ENCODE measurements at places on chromosomes 3 and 15. TPM values are rescaled to one million over a fixed set of nuclear protein-coding genes. Genes with fewer than 3 reads are reported as not detected.

DNA sequence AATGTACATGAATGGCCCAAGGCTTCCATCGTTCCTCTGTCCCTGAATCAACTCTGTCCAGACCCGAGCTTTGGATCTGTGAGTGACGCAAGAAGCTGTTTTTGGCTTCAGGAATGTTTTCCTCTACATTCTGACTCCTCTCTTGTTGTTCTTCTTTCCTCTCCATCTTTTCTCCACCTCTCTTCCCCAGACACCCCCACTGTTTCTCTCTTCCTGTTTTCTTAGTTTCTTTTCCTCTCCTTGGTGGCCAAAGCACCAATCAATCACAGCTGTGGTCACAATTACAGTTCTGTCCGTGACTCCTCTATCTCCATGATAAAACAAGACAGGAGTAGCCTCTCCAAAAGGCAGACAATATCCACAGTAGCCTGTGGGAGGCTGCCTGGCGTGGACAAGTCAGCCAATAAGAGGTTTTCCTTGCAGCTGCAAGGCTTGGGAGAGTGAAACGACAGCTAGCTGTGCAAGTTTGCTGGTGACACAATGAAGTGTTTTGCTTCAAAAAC is 4.9 kb upstream of the TMEM212 start:
- peak; percentile 46 for DNase-seq

DNA sequence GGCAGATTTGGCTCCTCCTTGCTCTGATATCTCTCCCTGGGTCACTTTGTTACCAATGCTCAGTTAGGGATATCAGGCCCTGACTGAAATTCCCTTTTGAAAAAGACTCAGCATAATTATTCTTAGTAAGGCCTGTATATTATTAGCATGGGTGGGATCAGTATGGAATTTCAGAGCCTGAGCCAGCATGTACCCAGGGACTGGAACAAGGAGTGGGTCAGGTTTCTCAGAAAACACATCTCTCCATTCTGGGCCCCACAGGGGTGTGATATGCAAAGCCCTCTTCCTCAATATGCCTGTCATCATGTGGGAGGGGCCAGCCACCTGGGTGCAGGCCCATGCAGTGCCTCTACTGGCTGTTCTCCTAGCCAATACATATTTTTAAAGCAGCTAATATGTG is 423.2 kb downstream of the EPHB1 start:
- DNase-seq = no peak

DNA sequence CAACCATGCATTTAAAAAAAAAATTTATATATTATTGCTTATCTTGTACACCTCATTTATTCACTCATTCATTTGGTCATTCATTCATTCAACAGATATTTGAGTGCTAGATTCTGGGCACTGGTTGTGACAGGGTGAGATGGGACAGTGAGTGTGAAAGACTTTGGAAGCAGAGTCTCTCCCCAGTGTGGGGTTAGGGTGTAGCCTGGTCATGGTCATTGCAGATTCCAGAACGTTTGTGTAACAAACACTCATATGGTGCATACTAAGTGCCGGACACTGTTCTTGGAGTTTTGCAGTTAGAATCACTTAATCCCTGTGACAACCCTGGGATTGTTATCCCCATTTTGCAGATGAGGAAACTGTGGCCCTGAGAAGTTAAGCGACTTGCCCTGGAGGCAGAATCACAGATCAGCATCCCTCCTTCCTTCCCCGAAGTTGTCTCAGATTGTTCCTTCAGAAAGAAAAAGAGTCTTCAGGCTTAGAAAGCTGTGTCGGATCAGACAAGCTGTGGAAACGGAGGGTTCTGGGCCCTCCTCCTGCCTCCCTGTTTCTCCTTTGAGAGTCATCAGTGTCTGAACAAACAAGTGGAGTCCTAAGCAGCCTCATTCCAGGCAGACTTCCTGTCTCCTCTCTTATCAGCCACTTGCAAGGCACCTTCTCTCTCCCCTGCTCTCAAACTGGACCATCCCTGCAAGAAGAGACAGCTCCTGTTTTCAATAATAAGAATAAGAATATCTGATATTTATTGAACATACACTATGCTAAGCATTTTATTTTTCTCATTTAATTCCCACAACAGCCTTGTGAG is 6.3 kb downstream of the LOXL1 start:
- no peak for DNase-seq

GRCh38 chr3:108295421-108296175 is 750 bp upstream of the HHLA2 start:
- DNase-seq = no peak

- no peak for DNase-seq
Measured at GRCh38 chr3:39962581-39962980, 153.2 kb downstream of the MYRIP start.

GRCh38 chr15:90421527-90421926 is 33.5 kb downstream of the IQGAP1 start:
- no peak for DNase-seq

- DNase-seq = no peak
Measured at GRCh38 chr3:107062787-107063186, 314.5 kb upstream of the CCDC54 start.

DNA sequence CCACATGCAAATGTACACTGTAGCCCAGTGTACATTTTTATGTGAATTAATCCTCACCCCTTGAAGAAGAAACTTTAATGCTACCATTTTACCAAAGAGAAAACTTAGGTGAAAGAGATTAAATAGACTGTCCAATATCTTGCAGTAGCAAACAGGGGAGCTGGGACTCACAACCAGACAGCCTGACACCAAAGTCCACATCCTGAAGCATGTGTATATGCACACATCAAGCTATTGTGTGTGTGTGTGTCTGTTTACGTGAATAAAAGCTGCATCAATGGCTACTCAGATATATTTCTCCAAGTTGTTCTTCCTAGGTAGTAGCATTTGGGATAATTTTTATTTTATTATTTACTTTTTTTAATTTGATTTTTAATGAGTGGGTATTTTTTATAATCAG is 6.7 kb downstream of the ANO10 start:
- no peak for DNase-seq

GRCh38 chr3:89311581-89311980 is 204.2 kb downstream of the EPHA3 start:
- no peak for DNase-seq

DNA sequence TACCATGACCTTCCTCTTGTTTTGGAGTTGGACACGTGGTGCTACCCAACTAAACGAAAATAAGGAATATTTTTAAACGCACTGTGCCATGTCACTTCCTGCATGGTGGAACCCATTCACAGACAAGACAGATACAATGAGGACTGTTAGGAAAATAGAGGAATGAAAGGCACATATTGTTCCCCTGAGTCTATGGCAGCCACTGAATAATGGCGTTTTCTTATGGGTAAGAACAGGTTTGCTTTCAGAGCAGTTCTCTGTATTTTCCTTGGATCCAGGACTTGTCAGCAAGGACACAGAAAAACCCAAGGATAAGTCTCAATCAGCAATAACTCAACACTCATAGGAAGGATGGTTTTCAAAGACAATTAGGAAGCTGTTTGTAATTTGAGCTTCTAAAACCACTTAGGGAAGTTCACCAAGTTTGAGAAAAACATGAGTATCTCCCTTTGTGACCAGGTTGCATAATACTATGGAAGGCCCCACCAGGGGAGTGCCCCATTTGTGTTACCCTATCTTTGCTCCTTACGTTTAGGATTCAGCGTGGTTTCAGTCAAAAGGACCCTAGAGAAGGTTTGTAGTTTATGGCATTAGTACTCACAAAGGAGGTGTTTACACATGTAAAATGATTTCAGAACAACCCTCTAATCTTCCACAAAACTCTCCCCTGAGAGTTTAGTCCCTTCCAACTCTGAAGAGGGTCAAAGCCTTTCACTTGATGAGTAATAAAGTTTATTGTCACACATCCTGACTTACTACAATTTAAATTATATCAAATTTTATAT is 487.2 kb upstream of the ATP11B start:
- no peak for DNase-seq

The COMMD4 gene
- polyA plus RNA-seq = 93.3 TPM

The SPATA12 gene
- polyA plus RNA-seq = 0.09 TPM

The DBR1 gene
- polyA plus RNA-seq = 21.8 TPM

Measured in left renal pelvis (tissue), 4 donors.